ENCODE measurements at places on chromosomes 3 and 15.

DNA sequence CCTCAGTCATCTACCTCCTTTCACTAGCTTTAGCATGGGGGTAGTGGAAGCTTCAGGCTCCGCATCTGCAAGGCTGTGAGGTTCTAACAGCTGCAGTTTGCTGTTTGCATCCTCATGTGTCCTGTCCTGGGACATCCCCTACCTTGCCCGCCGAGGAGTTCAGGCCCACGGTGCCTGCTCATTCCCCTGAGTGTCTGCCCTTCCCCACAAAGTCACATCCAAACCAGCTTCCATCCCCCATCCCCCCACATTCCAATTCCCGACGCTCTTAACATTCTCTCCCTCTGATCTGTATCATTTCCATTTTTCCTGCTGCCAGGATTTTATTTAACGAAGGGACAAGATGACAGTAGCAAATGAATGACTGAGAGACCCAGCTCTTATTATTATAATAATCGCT lies 43.8 kb downstream of the HRH1 start:
- no peak for DNase-seq

DNA sequence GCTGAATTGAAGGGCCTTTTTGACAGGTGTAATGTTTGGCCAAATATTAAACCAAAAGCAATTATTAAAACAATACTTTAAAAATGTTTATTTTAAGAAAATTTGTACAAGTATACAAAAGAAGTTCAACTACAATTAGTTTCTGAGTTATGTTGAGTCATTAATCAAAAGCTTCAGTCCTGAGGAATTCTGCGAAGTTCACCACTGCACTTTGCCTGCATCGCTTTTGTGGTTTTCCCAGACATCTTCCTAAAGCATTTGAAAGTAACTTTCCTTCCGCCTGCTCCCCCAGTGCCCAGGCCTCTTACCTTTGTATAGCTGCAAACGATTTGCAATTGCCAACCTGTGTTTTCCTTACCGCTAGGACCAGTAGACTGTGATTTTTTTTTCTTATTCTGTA lies 69.5 kb downstream of the KCNAB1 start:
- DNase-seq: no peak

- no peak for DNase-seq
These were observed 1.8 kb downstream of the GORASP1 start for GRCh38 chr3:39105687-39106063.

DNA sequence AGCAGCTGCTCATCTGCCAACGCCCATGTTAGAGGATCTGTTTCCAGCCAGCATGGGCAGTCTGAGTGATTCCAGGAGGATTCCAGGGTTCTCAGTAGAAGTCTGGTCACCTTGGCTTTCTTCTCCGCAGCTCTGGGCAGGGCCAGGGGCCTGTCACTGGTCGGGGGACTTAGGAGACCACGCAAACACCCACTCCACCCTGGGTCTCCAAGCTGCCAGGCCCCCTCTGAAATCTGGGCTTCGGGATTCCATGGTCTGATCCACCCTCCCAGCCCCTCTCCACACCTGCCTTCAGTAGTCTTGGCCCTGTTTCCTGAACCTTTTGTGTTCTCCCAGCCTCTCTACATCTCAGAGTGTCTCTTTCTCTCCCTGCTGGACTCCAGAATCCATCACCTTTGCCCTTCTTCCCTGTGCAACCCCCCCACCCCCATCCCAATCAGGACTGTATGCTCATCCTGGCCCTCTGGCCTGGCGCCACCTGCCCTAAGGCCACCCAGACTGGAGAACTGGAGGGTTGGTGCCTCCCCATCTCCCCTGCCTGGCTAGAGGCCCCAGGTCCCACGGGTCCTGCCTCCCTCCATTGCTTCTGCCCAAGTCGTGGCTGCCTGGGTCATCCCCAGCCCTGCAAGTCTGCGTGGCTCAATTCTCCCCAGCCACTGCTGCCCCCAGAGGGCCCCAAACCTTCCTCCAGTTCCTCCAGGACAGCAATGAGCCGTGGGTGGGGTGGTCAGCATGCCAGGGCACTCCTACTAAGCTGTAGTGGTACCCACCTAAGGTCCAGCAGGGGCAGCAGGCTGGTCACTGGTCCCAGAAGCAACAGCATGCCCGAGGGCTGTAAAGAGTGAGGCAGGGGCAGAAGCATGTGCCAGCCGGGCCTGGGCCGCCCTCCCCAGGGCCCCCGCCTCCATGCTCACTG lies 102.8 kb downstream of the TBC1D2B start:
- no peak for DNase-seq
